GM23248 (cell line): ENCODE measurements at places on chromosomes 2 and 18.

DNA sequence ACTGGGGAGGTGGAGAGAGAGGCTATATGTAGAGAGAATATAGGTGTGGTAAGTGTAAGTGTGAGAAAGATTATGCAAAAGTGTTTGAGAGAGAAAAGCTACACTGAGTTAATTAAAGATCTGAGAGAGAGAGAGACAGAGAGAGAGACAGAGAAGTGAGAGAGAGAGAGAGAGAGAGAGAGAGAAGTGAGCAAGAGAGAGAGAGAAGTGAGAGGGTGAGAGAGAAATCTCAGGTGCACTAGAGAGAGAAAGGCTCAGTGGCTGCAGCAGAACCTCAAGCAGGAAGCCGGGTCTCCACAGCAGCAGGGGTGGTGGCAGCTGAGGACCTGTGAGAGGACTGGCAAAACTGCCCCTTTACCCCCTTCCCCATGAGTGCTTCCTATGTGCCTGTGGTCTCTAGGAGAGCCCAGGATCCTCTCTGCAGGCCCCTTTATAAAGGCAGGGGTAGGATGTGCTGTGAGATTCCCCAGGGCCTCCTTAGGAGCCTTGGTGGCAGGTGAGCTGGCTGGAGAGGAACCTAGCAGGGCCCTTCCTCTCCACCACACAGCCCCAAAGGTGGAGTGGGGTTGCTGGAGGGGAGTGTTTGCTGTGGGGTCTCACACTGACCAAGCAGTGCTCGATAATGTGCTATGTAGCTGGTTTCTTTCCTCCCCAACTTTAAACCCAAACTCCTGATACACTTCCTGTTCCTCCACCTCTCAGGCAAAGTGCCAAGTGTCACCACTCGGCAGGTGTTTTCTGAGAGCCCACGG, 52.6 kb downstream of the SLC4A5 start:
- H3K4me3 ChIP-seq, result no peak overlapping the region
- no peak for DNase-seq
- H3K4me1 ChIP-seq, result no peaks in the 10 kb centered on the region
- H3K27ac ChIP-seq, result no peak overlapping the region

- no peaks in the 10 kb centered on the region for H3K27me3 ChIP-seq
Observed at GRCh38 chr2:164826293-164827243, 15.1 kb downstream of the COBLL1 start.

- H3K27ac ChIP-seq, result peak overlapping the region; percentile 76
- peak overlapping the region; percentile 52 for H3K4me3 ChIP-seq
- peaks cover 39% of the 10 kb centered on the region for H3K4me1 ChIP-seq
- H3K36me3 ChIP-seq, result no peaks in the 10 kb centered on the region
- peak; percentile 65 for DNase-seq
Observed at GRCh38 chr2:189412330-189412953, 28.8 kb upstream of the WDR75 start.

DNA sequence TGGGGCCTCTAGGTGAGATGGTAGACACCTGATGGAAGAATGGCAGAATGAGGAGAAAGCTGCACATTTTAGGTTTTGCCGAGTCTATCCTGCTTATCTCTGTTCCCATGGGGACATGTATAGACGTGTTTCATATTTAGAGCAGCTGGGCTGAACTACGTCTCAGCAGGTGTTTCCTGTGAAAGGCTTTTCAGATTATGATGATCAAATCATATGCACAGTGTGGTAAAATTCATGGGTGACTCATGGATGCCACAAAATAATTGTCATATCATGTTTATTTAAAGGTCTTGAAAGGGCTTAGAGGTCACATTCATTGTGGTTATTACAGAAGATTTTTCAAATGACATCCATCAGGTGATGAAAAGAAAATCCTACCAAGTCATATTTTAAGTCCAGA, 90.5 kb downstream of the ICOS start:
- H3K27ac ChIP-seq, result no peak overlapping the region
- no peak overlapping the region for H3K4me3 ChIP-seq
- no peaks in the 10 kb centered on the region for H3K4me1 ChIP-seq
- peaks cover 35% of the 10 kb centered on the region for H3K27me3 ChIP-seq
- no peak for DNase-seq

DNA sequence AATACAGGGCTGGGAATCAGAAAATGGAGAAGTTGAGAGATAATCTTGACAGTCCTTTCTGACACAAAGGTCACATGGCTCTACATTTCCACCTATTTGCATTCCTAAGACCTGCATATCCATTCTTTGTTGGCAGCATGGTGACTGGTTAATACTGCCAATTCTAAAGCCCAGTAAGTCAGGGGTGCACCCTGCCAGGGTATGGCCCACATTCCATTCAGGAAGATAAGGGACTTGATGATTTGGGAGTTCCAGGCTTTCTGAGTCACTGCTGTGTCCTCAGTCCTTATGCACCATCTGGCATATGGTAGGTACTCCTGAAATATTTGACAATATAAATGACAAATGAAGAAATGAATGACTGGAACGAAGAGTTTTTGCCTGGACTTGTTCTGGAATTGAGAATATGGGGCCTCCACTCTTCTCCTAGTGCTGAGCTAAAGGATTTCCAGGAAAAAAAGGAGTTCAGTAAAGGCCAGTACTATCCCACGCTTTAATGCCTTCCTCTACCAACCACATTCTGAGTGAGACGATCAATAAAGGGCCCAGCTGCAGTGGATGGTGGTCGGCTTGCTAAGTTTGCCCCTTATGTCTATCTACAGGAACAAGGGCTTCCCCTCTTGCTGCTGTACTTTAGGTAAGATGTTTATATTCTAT, 31.7 kb upstream of the EIF2AK3 start:
- peaks cover 42% of the 10 kb centered on the region for H3K4me1 ChIP-seq
- peak overlapping the region; percentile 43 for H3K4me3 ChIP-seq
- H3K27me3 ChIP-seq, result peaks cover 10% of the 10 kb centered on the region; the same call in 1 of the 2 replicates
- H3K36me3 ChIP-seq, result no peaks in the 10 kb centered on the region
- DNase-seq, result peak; percentile 61

DNA sequence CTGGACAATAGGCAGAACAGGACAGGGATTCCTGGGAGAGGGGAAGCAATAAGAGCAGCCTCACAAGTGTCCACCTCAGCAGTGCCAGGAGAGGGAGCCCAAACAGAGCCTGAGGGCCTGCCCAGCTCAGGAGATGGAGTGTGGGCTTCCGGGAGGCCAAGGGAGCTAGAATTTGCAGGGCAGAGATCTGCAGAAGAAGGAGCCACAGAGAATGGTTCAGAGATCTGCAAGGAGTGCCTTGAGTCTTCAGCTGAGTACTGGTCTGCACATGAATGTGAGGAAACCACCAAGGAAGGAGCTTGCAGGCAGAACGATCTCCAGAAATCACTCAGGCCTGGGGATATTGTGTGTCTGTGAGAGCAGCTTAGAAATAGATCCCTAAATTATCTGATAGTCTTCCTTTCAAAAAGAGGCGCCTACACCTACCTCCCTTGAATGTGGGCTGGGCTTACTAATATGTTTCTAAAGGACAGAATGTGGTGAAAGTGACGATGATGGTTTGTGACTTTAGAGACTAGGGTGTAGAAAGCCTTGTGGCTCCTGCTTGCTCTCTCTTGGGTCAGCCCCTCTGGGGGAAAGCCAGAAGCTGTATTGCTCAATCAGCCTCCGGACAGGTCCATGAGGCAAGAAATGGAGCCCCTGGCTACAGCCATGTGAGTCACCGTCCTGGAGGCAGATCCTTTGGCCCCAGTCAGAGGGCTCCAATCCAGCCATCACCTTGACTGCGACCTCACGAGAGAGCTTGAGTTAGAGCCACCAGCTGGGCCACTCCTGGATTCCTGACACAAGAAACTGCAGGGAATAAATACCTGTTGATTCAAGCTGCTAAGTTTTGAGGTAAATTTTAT, 7.6 kb upstream of the LPIN1 start:
- peaks cover 6% of the 10 kb centered on the region for H3K27me3 ChIP-seq
- peaks cover 12% of the 10 kb centered on the region for H3K4me1 ChIP-seq
- peak overlapping the region; percentile 38; the same call in 1 of the 2 replicates for H3K27ac ChIP-seq
- no peaks in the 10 kb centered on the region for H3K36me3 ChIP-seq
- no peak overlapping the region for H3K4me3 ChIP-seq

DNA sequence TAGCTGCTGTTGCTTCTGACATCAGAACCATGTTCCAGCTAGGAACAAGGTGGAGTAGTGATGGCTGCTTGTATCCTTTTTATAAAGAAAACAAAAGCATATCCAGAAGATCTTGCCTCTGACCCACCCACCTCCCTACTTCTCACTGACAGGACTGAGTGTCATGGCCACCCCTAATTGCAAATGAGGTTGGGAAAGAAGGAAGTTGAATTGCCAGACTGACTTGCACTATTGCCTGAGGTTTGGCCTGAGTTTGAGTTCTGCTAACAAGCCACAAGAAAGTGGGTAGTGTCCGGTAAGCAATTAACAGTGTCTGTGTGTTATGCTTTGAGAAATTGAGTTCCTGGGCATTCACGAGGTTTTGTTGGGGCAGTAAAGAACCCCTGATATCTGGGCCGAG, 22.8 kb downstream of the SGPP2 start:
- H3K27me3 ChIP-seq, result peaks cover 18% of the 10 kb centered on the region; the same call in 1 of the 2 replicates
- H3K36me3 ChIP-seq, result no peaks in the 10 kb centered on the region
- no peaks in the 10 kb centered on the region; the same call in 1 of the 2 replicates for H3K4me1 ChIP-seq
- no peak for DNase-seq

DNA sequence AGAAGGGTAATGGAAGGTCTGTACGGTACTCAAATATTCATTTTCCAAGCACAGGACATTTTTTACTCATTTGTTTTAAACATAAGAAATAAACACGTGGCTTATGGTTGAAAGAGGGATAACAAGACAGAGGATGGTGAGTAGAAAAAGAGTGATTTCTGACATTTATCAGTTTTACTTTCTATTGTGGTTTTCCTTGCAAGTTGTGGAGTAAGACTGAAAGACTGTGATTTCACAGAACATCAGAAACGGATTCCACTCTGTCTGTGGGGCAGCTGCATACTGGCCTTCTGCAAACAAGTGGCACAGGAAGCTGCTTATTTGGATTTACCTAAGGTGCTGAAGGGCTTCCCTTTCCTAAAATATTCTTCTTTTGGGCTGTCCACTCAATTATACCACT, 122.2 kb upstream of the ITGB6 start:
- H3K36me3 ChIP-seq, result peaks cover 4% of the 10 kb centered on the region; the same call in 1 of the 2 replicates
- H3K27me3 ChIP-seq, result no peaks in the 10 kb centered on the region
- no peak for DNase-seq
- peaks cover 68% of the 10 kb centered on the region for H3K4me1 ChIP-seq
- H3K4me3 ChIP-seq, result no peak overlapping the region

DNA sequence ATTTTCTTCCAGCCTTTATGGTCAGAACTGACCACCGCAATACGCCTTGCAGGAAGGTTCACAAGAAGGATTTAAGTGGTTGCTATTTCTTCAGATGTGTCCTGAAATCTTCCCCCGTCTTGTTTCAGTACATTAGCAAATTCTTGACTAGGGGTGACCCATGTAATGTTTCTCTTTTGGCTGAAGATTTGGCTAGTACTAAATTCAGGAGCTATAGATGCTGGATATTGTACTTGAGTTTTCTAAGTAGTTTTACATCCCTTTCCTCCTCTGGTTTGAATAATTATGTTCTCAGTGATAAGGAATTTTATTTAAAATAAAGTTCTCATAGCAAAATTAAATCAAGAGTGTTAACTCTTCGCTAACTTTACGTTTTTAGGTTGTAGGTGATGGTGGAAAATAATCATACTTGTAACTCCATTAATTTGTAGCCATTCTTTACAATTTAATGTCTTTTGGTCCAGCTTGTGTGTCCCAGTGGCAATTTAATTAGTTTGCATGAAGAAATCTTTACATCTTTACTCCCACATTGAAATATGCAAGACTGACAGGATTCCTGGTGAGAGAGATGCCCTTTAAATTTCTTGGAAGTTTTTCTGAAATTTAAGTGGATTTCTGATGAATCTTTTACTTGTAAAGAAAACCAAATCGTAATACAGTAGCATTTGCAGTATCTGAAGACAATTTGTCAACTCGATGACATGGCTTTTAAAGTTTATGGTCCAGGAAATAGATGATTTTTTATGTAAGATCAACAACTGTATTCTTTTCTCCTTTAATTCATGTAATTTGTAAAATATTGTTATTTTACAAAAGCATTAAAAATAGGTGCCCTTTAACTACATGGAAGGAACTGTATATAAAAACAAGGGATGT, 2.8 kb downstream of the PHLPP1 start:
- H3K36me3 ChIP-seq, result no peaks in the 10 kb centered on the region
- peaks cover 18% of the 10 kb centered on the region for H3K4me1 ChIP-seq
- H3K27me3 ChIP-seq, result no peaks in the 10 kb centered on the region
- DNase-seq, result peak; percentile 45

DNA sequence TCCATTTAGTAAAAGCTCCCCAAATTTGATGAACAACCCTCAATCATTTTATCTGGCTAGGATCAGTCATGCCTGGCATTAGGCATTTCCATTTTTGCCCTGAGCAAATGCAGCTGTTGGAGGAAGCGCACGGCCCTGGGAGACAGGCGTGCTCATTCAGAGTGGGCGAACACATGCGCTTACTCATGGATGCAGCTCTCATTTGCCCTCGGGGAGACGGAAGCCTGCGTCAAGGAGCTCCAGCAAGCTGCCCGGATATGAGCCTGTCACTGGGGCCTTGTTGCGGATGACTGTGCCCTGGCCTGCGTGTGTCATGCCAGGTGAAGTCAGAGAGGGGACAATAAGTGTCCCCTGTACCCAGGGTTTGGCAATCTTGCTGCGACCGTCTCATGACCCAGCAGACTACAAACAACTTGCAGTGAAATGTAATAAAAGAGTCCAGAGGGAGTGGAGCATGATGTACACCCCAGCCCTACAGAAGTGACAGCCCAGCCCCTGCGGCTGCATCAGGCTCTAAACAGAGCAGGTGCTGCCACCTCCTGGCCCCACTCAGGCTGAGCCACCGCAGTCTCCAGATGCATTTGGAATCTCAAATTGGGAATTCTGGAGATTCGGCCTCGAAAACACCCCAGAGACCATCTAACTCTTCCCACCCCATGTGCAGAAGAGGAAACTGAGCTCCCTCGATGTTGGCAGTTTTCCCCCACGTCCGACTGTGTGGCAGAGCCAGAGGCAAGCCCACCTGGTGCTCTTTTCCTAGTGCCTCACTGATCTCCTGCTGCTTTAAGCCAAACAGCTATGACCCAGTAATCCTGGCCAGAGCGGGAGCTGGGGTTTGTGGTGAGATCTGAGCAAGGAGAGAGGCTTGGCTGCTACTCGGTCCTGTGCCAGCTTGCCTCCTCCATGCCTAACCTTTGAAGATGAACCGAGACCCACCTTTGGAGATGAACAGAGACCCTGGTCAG, 105.0 kb upstream of the ALK start:
- peaks cover 11% of the 10 kb centered on the region for H3K4me1 ChIP-seq
- H3K27ac ChIP-seq, result peak overlapping the region; percentile 35; the same call in 1 of the 2 replicates
- no peaks in the 10 kb centered on the region for H3K36me3 ChIP-seq
- DNase-seq, result peak; percentile 97
- no peak overlapping the region for H3K4me3 ChIP-seq

- H3K27ac ChIP-seq, result peak overlapping the region; percentile 81
- peak; percentile 65 for DNase-seq
- H3K27me3 ChIP-seq, result no peaks in the 10 kb centered on the region
- peaks cover 60% of the 10 kb centered on the region for H3K4me1 ChIP-seq
- H3K36me3 ChIP-seq, result no peaks in the 10 kb centered on the region
- no peak overlapping the region for H3K4me3 ChIP-seq
Observed at GRCh38 chr2:217106650-217107014, 246.8 kb upstream of the TNP1 start.

- H3K27ac ChIP-seq, result no peak overlapping the region
- H3K4me3 ChIP-seq, result no peak overlapping the region
- no peaks in the 10 kb centered on the region for H3K4me1 ChIP-seq
- H3K27me3 ChIP-seq, result no peaks in the 10 kb centered on the region
Observed at GRCh38 chr2:227237786-227238185, 73.4 kb downstream of the COL4A3 start.

- H3K27ac ChIP-seq, result no peak overlapping the region
- no peaks in the 10 kb centered on the region for H3K4me1 ChIP-seq
- H3K4me3 ChIP-seq, result no peak overlapping the region
- no peaks in the 10 kb centered on the region for H3K27me3 ChIP-seq
Observed at GRCh38 chr18:5475267-5475666, 68.5 kb downstream of the EPB41L3 start.
